Karpas-422 (cell line): ENCODE measurements at places on chromosomes 3 and 15. TPM values are rescaled to one million over a fixed set of nuclear protein-coding genes. Genes with fewer than 3 reads are reported as not detected.
A peak's percentile ranks its signal among the peaks of the same experiment; 100 is the strongest.

GRAMD2A gene
- not detected in 2 replicates for total RNA-seq

DNA sequence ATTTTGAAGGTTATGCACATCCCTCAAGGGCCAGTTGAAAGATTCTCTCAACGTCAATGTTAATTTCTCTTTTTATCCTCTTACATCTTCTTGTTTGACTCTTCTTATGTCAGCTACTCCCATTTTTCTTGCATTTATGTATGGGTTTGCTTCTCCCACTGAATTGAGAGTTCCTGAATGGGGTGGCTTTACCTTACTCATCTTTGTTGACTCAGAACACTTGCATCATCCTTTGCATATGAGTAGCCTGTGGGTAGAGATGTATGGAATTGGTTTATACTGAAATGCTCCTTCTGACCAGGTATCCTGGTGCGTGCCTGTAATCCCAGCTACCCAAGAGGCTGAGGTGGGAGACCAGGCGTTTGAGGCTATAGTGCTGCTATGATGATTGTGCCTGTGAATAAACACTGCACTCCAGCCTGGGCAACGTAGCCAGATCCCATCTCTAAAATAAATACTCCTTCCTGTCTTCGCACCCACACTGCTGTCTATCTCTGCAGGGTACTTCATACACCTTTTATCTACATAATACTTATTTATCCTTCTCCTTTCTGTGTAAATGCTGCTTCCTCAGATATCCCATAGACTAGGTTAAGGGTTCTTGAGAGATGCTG lies 123.6 kb upstream of the DPH6 start:
- H3K36me3 ChIP-seq = no peaks in the 10 kb centered on the region
- no peak for DNase-seq
- H3K4me1 ChIP-seq = 0 out of 2 replicates have a peak, but pooled peaks cover 2% of the 10 kb centered on the region
- no peak overlapping the region for H3K27ac ChIP-seq

GRCh38 chr15:48683991-48684765 lies 38.7 kb upstream of the FBN1 start:
- no peaks in the 10 kb centered on the region for H3K36me3 ChIP-seq
- no peak for DNase-seq
- no peak overlapping the region for H3K4me3 ChIP-seq
- H3K4me1 ChIP-seq = no peaks in the 10 kb centered on the region
- no peaks in the 10 kb centered on the region for H3K27me3 ChIP-seq

- H3K27ac ChIP-seq = no peak overlapping the region
- H3K36me3 ChIP-seq = no peaks in the 10 kb centered on the region
- H3K4me1 ChIP-seq = peaks cover 11% of the 10 kb centered on the region
- no peaks in the 10 kb centered on the region for H3K27me3 ChIP-seq
Observed at GRCh38 chr3:195007766-195008165, 263.2 kb downstream of the XXYLT1 start.

CISH gene
- not detected in 2 replicates for total RNA-seq

GRCh38 chr3:115627180-115628074 lies 4.1 kb downstream of the GAP43 start:
- no peaks in the 10 kb centered on the region for H3K27me3 ChIP-seq
- no peak for DNase-seq
- H3K4me1 ChIP-seq = no peaks in the 10 kb centered on the region
- H3K27ac ChIP-seq = no peak overlapping the region
- H3K36me3 ChIP-seq = no peaks in the 10 kb centered on the region
- no peak overlapping the region for H3K4me3 ChIP-seq

GRCh38 chr3:72754582-72754981 lies 93.7 kb downstream of the SHQ1 start:
- H3K4me1 ChIP-seq = peaks cover 25% of the 10 kb centered on the region
- no peak overlapping the region for H3K4me3 ChIP-seq
- DNase-seq = no peak
- no peak overlapping the region for H3K27ac ChIP-seq
- H3K27me3 ChIP-seq = no peaks in the 10 kb centered on the region

DNA sequence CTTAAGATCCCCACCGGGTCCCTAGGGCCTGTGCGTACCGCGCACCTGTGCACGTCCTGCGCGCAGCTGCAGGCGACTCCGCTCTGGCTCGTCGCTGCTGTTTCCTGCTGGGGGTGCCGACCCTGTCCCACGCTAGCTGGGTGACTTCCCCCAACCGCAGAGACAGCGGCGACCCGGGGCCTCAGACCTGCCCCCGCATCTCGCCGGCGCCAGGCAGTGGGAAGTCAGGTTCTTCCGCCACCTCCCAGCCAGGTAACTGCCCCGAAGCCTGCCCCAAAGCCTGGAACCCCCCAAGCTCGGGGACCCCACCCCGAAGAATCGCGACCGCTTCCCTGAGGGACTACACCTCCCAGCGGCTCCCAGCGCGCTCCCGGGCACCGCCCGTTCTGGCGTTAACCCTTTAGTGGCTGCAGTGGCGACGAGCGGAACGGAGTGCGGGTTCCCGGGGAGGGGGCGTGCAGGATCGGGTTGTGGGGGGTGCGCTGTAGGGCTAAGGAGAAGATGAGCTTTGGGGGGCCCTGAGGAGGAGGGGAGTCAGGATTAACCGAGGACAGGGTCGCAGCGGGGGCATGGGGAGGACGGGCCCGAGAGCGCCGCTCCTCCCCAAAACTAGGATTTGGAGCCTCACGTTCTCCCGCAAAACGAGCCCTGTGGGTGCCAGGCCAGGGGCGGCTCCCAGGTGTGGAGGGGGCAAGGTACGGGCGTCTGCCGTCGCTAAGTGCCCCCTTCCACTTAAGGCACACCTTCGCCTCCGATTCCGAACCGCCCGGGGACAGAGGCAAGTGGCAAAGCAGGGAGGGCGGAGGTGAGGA lies 589 bp downstream of the NEIL1 start:
- H3K4me1 ChIP-seq = peaks cover 37% of the 10 kb centered on the region
- peak; percentile 77 for DNase-seq
- H3K4me3 ChIP-seq = peak overlapping the region; percentile 72
- H3K36me3 ChIP-seq = no peaks in the 10 kb centered on the region
- H3K27ac ChIP-seq = no peak overlapping the region
- no peaks in the 10 kb centered on the region for H3K27me3 ChIP-seq

DNA sequence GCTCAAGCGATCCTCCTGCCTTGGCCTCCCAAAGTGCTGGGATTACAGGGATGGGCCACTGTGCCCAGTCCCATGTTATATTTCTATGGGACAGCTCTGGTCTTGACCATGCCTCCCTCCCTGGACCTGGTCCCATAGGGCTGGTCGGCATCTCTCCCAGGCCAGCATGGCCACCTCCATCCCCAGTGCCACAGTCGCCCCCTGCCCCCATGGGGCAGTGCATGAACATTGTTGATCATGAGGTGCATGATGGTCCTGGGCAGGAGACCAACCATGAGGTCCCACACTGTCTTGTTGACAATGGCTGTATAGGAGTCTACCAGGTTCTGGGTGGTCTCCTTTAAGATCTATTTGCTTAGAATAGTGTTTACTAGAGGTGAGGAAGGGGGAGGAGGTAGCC lies 6.5 kb downstream of the RPS17 start:
- no peaks in the 10 kb centered on the region for H3K27me3 ChIP-seq
- no peak for DNase-seq
- peaks cover 33% of the 10 kb centered on the region for H3K36me3 ChIP-seq
- no peak overlapping the region for H3K4me3 ChIP-seq
- H3K4me1 ChIP-seq = peaks cover 19% of the 10 kb centered on the region

DNA sequence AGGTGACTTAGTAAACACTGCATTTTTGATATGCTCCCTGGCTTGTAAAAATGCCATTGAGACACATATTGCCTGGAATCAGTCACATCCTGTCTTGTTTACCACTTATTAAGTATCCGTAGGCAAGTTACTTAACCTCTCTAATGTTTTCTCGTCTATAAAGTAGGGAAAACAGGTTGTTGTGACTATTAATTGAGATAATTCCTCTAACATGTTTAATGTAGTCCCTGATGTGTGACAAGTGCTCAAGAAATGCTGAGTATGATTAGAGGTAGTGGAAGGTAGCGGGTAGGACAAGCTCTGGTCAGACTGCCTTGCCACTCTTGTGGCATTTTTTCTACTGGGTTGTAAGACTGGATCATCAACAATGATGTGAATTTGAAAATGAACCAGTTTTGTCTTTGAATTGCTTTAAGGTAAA lies 54.1 kb downstream of the NFKBIZ start:
- DNase-seq = no peak
- no peak overlapping the region for H3K27ac ChIP-seq
- peaks cover 10% of the 10 kb centered on the region for H3K4me1 ChIP-seq
- no peaks in the 10 kb centered on the region for H3K36me3 ChIP-seq

CHRNA7 gene
- total RNA-seq = not detected in 2 replicates
